ENCODE measurements at places on chromosomes 13 and 19.

DNA sequence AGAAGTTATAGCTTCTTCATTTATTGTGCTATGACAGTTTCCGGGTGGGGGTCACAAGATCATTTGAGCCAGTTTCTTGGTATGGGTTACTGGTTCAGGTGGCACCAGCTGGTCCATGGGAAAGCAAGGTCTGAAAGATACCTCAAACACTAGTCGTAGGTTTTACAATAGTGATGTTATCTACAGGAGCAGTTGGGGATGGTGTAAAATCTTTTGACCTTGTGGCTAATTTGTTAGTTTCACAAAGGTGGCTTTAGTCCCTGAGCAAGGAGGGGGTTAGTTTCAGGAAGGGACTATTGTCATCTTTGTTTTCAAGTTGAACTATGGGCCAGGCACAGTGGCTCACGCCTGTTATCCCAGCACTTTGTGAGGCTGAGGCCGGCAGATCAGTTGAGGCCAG is 24.6 kb downstream of the CHST8 start:
- no peak for DNase-seq

GRCh38 chr13:50596776-50597203 is 246.7 kb downstream of the DLEU7 start:
- DNase-seq = no peak

- DNase-seq = no peak
Measured at GRCh38 chr19:58395220-58395978, at the start of gene RNF225. Gene RNF225 (plus strand): TSS chr19:58395656. CDS start chr19:58396090, 434 bp downstream.

GRCh38 chr13:73901324-73902068 is 232.7 kb downstream of the KLF12 start:
- no peak for DNase-seq

- DNase-seq = peak; percentile 26
Measured at GRCh38 chr13:21901811-21902708, 231.2 kb downstream of the FGF9 start.

- DNase-seq = peak; percentile 80
Measured at GRCh38 chr19:1251330-1252220, 3.2 kb downstream of the MIDN start.

- DNase-seq = no peak
Measured at GRCh38 chr13:109762791-109763190, 23.6 kb downstream of the IRS2 start.

DNA sequence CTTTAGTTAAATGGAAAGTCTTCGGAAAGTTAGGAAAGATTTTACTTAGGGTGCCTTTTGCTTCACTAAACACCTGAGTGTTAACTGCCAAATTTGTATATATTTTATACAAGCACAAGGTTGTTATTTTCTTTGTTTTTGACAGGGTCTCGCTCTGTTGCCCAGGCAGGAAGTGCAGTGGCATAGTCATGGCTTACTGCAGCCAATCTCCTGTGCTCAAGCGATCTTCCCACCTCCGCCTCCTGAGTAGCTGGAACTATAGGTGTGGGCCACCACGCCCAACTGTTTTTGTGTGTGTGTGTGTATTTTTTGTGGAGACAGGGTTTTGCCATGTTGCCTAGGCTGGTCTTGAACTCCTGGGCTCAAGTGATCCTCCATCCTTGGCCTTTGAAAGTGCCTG is 16.2 kb downstream of the KCTD4 start:
- DNase-seq = no peak

DNA sequence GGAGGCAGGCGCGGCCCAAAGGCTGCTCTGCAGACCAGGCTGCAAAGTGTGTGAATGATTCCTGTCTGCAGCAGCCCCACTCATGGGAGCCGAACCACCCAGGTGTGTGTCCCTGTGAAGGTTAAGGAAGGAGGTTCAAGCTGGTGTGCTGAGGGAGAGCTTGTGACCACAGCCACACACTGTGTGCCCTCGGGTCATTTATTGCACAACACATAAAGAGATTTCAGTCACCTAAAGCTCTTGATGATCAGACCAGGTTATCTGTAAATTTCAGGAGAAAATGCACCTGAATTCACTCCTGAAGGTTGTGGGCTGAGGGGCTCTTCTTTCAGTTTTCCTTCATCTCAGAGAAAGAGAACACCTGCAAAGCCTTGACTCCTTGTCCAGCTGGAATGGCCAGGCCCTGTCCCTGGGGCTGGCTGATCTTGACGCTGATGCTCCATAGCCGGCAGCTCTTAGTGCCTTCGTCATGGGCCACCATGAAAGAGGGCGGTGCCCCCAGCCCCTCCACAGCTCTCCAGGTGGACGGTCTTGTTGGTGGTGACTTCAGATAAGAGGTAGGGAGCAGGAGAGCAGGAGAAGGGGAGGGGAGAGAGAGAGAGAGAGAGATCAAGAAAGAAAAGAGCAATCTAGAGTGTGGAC is 110.8 kb upstream of the C1QTNF9B start:
- DNase-seq = no peak

DNA sequence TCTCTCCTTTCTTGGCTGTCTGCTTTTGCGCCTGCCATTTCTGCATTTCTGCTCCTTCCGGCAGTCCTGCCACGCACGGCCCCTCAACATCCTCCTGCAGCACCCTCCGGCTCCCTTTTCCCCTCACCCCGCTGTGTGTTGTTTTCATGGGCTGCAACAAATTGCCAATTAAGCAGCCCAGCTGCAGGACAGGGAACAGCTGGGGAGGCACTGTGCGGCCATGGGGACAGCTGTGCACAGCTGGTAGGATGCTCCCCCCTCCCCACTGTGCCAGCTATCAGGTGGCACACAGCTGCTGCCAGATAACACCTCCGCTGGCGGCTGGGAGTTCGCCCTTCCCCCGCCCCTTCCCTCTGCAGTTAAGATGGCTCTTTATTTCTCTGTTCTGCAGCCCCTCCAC is 25.4 kb downstream of the LYL1 start:
- no peak for DNase-seq

DNA sequence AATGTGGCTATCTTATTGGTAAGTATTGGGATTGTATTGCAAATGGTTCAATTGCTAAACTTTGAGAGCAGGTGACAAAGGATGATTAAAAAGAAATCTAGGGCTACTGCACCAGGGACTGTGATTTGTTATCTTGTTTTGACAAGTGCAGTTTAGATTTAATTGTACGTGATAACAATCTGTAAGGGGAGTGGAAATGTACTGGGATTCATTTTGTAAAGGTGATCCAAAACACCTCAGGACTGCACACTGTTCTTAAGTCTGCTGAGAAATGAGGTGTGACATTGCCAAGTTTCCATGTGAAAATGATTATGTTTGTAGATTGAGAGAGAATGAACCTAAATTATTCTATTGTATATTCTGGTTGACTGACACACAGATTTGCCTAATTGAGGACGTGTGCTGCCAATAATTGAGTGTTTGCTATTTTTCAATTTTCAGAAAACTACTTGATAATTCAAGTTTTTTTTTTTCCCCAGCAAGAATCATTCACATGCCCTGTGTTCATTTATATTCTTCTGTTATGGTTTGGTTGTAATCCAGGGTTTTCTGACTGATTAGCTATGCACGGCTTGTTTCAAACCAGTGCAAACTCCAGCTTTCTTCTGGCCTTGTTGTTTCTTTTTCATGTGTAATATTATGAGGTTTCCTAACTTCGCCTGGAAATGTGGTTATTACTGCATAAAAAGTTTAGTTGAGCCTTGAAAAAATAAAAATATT is 308.0 kb downstream of the OLFM4 start:
- DNase-seq = no peak

GRCh38 chr13:112104881-112105234 is 37.9 kb downstream of the SOX1 start:
- DNase-seq = no peak

GRCh38 chr13:53010374-53011105 is 18.1 kb upstream of the OLFM4 start:
- DNase-seq = no peak

- no peak for DNase-seq
Measured at GRCh38 chr19:51427201-51427600, 9.8 kb upstream of the SIGLEC10 start.
